AG04449 (cell line): ENCODE measurements at places on chromosomes 2 and 18.

DNA sequence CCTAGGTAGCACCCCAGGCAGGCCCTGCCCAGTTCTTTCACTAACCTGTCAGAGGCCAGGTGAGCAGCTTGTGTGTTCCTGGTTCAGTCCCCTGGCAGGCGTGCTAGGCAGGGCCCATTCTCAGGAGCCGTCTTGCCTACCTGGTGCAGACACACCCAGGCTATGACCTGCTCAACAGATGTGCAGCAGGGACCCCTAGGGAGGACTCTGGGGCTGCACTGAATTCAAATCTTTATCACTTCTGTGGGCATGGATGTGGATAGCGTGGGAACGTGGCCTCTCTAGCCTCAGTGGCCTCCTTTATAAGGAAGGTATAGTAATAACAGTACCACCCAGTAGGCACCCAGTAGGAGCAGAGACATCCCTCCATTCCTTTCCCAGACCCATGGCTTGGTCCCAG is 48.4 kb downstream of the PLEKHB2 start:
- DNase-seq = no peak

DNA sequence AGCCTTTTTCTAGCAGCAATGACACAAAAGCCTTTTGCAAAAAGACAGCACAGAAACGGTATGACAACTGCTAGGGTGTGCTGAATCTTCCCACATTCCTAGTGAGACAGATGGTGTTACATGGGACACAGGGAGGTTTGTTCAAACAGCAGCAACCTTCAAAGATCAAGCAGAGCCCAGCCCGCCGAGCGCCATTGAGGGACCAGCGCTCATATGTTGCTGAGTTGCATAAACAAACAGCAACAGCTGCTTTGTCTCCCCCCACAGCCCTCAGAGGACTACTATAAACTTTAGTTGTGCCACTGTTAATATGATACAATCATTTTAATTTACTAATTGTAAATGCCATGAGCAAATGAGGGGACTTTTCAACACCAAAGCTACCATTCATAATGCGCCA is 117.7 kb downstream of the ZEB2 start:
- no peak for DNase-seq

DNA sequence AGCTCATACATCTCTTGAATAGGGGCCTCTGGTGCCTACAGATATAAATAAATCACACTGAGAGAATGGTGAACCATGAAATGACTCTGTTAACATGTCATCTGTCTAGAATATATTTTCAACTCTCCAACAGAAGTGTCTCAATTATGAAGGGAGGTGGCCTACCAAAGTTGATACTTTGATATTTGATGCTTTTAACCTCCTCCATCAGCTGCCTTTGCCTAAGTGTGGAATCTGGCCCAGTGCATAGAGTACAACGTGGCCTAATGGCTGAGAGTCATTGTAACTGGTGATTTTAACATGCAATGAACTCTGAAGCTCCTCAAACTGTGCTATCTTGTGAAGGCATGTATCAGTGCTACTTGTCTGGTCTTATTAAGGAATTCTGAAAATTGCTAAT is 93.4 kb downstream of the MYO3B start:
- DNase-seq = no peak

DNA sequence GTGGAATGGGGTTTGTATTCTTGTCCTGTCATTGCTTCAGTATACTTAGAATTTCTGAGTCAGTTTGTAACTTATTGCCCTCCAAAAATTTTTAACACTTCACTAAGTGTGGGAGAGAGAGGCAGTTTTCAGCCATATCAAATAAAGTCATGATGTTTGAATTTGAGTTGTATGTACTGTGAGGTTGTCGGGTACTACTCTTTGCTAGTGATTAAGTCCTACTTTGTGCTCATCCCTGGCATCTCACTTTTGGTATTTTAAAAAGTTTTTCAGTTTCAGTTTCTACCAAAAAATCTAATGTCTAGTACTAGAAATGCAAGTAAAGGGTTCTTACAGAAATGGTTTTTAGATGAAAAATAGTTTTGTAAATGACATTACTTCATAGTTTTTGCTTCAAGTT is 40.7 kb downstream of the EIF5B start:
- DNase-seq = no peak

DNA sequence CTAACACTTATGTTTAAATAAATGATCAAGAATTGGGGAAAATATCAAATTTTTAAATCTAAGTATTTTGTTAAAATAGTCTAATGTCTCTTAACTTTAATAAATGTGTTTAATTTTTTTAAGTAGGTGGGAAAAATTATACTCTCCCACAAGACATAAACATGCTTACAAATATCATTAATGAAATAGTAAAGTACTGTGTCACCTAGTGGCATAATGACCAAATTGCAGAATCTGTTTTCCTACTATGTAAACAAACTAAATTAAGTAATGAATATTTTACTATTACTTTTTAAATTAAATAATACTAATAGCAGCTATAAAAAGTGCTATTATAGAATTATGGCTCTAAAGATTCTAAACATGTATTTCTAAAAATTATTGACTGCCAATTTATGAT is 52.0 kb upstream of the CHAC2 start:
- no peak for DNase-seq

GRCh38 chr2:96681540-96681939 is 39.0 kb downstream of the FER1L5 start:
- no peak for DNase-seq

DNA sequence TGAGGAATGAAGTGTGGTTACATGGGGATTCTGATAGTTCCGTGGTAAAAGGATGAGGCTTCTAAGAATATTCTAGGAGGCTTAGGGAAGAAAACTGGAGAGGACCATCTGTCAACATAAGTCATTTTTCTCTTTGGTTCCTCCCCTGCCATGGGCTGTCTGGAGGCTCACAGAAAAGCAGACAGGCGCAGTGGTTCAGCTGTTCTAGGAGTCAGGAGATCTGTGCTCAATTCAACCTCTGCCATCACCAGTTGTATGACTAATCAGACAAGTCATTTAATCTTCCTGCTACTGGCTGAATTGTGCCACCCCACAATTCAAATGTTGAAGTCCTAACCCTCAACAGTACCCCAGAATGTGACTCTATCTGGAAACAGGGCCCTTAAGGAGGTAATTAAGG is 36.4 kb downstream of the ADAM17 start:
- DNase-seq = no peak

- DNase-seq = no peak
These were observed 41.0 kb downstream of the MYO3B start for GRCh38 chr2:170218931-170219330.

DNA sequence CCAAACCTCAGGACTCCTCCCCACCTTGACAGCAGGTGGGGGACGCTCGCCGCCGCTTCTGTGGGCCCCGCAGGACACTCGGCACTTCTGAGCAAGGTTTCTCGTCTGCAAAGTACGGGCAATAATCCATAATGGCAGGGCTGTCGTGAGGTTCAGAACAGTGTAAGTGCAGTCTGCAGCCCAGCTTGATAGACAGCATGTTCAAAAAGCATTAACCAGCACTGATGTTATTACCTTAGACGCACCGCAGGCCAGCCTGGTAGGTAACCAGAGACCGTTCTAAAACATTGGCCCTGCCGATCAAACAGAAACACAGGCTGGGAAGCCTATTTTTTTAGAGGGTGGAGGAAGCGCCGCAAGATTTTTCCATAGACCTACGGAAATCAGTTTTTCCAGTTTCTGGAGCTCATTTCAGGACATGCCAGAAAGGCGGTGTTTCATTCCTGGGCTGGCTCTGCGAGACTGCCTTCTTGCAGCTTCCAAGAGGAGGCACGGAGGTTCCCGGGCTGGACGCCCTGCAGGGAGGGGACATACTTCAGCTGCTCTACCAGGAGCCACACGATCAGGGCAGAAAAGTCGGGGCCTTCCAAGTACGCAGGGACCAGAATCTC is 148.7 kb downstream of the TPO start:
- DNase-seq = no peak

DNA sequence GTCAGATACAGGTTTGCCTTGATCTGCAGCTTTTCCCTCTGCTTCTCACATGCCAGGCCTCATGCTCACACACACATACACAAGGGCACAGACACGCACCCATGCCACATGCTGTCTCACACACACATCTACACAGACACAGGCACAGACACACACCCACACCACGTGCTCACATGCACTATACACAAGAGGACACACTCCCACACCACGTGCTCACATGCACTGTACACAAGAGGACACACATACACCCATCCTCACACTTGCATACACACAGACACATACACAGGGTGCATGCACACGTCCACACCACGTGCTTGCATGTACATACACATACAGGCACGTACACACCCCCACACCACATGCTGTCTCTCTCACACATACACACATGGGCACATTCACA is 253.8 kb downstream of the ATAD2B start:
- no peak for DNase-seq
